NCI-H1417 (cell line): ENCODE measurements at places on chromosomes 1 and 21.

DNA sequence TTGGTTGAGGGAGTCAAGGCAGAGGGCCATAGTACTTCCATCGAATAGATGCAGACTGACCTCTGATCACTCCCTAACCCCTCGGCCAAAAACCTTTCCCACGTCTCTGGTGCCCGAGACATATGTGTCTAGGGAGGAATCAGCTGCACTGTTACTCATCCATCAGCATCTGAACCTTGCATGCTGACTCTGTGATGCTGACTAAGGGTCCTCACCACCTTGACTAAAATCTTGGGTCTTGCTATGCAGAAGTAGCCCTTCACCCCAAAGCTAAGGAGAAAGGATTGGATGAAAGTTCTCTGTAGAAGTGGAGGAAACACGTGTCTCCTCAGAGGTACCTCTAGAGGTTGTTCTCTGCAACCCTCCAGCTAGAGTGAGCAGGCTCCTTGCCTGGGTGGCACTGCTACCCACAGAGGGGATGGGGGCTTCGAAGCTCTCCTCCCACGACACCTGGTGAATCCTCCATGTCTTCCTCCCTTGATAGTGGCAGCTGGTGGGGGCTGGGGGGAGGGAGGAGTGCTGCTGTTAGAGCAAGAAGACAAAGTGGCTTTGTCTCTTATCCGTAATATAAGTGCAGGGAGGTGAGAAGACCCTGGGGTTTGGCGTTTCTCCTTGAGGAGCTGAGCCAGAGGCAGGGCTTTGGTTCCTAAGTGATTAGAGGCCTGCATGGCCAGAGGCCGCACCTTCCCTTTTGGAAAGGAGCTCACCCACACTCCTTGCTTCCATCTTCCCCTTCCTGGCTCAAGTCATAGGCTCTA lies 45.1 kb downstream of the ATP2B4 start:
- DNase-seq = peak; percentile 76

- DNase-seq = no peak
Measured at GRCh38 chr1:153610811-153611301, 2.1 kb downstream of the S100A16 start.

DNA sequence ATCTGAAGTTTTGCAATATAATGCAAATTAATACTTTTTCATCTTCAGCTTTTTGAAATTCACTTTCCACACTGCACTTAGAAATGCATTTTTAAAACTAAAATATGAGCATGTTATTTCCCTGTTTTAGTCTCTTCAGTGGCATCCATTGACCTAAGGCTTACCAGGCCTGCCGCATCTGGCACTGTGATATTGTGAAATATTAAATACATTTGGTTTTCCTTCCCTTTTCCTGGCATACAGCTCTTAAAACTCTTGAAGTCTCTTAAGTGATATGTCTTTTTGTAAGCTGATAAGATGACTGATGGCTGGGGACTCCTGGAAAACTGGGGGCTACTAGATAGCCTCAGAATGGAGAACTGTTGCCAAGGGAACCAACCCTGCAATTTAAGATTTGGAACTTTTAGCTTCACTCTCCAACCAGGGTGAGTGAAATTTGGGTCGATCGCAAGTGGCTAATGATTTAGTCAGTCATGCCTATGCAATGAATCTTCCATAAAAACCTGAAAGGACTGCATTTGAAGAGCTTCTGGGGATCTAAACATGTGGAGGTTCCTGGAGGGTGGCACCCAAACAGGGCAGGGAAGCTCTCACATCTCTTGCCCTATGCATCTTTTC lies 75.5 kb upstream of the PDC start:
- no peak for DNase-seq

- DNase-seq = no peak
Measured at GRCh38 chr1:115331558-115332331, 6.3 kb downstream of the NGF start.
